Activated naive CD4-positive, alpha-beta T cell treated with anti-CD3 and anti-CD28 coated beads, Interleukin-2, amount 50 U/mL, for 72 hours (primary cell): ENCODE measurements at places on chromosomes 11 and 22. TPM values are rescaled to one million over a fixed set of nuclear protein-coding genes. Genes with fewer than 3 reads are reported as not detected.

The THY1 gene
- total RNA-seq: not detected

The E2F8 gene
- total RNA-seq: 24.8 TPM

The OR5M3 gene
- total RNA-seq: not detected

- DNase-seq: no peak
Measured at GRCh38 chr11:34416766-34417165, 22.0 kb upstream of the CAT start.

DNA sequence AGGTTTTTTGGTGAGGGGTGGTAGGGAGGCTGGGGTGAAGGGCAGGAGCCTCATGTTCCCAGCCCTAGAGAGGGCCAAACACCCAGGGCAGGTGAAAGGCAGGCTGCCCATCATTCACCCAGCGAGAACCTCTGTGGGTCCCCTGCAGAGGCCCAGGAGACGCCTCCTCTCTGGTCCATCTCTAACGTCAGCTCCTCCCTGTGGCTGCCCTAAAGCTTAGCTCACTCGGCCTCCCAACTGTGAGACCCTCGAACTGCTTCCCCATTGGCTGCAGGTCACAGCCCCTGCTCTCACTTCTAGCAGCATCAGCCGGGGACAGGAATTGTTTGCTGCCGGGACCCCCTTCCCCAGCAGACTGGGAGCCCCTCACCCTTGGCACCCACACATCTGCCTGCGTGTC, 615 bp upstream of the NFAM1 start:
- DNase-seq: no peak

GRCh38 chr22:33415401-33415800, 357.2 kb upstream of the SYN3 start:
- DNase-seq: no peak

GRCh38 chr11:68150037-68150436, 28.8 kb upstream of the CHKA start:
- no peak for DNase-seq

- no peak for DNase-seq
Measured at GRCh38 chr11:114147375-114148012, 88.0 kb downstream of the ZBTB16 start.

GRCh38 chr22:24148266-24149197, 32.8 kb upstream of the SUSD2 start:
- DNase-seq: no peak

DNA sequence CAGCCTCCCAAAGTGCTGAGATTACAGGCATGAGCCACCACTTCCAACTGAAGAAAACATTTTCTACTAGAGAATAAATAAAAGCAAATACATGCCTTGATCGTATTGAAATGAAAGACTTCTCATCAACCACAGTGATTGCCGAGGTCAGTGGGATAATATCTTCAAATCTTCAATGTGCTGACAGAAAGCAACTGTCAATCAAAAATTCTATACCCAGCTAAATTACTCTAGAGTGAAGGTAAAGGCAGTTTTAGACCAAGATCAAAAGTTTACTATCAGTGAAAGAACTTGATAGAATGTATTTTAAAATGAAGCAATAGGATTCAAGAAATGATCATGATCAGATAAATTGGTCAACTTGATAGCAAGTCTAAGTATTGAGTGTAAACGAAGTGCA, 130.6 kb downstream of the BRD1 start:
- DNase-seq: no peak

- peak; percentile 44 for DNase-seq
Measured at GRCh38 chr11:77208535-77208934, 80.5 kb downstream of the MYO7A start.

- no peak for DNase-seq
Measured at GRCh38 chr11:10317151-10317755, 12.4 kb downstream of the ADM start.
